DMS53 (cell line): ENCODE measurements at places on chromosomes 5 and 9.

GRCh38 chr5:139342423-139342723, 719 bp downstream of the PAIP2 start:
- DNase-seq = no peak

GRCh38 chr9:27391040-27391895, 94.3 kb upstream of the EQTN start:
- no peak for DNase-seq

- no peak for DNase-seq
Observed at GRCh38 chr5:133370904-133371303, 241.4 kb downstream of the FSTL4 start.

GRCh38 chr5:373710-374602, 52.4 kb downstream of the AHRR start:
- peak; percentile 97 for DNase-seq

GRCh38 chr9:123865226-123866000, 64.5 kb downstream of the DENND1A start:
- DNase-seq = no peak

DNA sequence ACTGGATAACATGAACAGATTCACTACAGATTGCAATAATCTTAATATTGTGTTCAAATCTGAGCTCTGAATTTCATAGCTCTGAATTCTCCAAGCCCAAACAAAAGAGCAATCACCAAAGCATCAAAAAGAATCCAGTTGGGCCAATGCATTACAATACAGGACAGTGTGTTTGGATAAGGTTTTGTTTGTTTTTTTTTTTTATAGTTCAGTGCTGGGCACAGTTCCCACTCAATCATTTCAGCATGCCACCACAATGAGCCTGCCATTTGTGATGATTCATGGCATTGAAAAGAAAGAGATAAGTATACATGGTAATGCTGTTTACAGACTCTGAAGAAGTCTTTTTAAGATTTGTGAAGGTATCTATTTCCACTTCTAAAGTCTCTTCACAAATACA, 1.7 kb upstream of the HTR1A start:
- peak; percentile 73 for DNase-seq

DNA sequence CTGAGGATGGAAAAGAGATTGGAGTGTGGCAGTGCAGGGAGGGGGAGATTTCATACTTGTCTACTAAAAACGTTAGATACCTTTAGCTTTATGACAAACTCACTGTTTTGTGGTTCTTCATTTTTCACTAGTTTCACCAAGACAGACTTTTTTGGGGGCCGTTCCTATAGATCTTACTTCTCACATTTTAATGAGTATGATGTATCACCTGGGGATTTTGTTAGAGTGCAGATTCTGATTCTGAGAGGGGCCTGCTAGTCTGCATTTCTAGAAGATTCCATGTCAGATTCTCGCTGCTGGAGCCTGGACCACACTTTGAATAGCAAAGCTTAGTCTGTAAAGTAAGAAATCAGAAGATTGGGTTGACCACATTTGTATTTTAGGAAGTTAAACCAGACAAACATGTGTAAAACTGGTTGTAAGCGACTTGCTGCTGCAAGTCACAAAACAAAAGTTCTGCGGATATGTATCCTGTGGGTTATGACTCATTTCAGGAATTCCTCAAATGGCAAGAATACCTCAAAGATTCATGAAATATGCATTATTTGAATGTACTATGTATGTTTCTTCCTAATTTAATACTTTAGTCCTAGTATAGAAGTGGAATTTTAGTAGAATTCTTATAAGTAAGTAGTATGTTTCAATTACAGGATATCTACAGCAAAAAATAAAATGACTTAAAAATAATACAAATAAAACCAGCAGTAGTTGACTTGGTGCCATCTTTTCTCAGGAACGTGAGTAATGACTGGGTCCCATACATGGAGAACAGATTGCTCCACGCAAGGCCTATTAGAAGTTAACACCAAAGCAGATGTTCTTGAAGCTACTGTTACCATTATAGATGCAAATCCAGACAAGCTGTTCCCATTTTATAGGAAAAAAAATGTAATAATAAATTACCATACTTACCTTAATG, 27.8 kb downstream of the NFIL3 start:
- DNase-seq = no peak

GRCh38 chr5:102974177-102974576, 145.8 kb downstream of the GIN1 start:
- DNase-seq = no peak

- DNase-seq = no peak
Observed at GRCh38 chr5:88436290-88436689, 167.6 kb upstream of the TMEM161B start.

DNA sequence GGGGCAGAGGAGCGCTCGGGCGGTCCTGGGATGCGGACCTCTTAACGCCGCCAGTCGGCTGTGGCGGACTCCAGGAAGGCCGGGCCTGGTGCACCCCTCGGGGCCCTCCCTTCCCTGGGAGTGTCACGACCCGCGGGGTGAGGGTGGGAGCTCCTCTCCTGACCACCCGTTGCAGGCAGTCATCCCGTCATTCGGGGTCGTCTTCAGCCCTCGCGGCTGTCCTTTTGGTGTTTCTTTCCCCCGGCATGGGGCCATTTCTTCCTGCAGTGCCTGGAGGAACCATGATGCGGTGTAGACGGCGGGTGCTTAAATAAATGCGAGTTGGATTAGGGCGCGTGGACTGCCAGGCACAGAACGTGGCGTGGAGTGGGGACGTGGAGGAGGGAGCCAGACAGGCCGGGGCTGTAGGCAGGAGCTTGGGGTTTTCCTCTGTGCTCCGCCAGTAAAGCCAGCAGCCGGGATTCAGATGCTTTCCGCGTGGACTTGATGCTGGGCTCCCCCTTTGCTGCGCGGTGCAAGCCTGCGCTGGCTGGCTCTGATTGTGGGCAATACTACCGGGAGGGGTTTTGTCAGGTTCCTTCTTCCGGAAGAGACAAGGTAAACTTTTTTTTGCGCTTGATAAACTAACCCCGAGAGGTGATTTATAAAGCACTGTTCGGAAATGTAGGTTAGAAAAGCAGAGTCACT, 868 bp downstream of the KDM4C start:
- DNase-seq = peak; percentile 77

DNA sequence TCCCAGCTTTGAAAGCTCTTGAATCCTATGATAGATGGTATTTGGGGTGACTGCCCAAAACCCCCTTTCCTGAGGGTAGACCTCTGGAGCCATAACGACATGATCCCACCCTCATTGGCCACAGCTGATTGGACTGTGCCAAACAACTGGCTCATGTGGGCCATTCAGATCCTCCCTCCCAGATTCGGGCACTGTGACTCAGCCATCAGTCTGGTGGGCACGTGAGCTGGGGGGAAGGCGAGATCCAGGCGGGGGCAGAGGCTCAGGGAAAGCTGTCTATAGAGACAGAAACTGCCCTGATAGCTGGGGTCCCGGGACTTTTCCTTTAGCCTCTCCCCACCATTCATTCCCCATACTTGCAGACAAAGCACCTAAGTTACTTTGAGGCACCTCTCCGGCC, 15.1 kb upstream of the NCS1 start:
- no peak for DNase-seq

DNA sequence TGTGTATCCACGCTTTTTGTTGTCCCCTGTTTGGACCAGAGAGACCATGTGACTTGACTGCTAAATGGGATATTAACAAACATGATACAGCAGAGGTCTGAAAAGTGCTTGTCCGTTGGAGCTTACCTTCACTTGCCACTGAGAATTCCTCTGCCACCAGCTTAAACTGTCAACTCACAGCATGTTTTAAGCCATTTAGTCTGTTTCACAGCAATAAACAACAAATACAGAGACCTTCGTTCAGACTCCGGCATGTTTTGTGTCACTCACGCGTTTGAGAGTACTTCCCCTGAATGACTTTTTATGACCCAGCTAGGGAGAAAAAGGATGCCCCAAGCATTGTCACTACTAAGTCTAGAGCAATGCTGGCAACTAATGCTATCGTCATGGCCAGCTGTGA, 173.8 kb downstream of the PTPRD start:
- no peak for DNase-seq

DNA sequence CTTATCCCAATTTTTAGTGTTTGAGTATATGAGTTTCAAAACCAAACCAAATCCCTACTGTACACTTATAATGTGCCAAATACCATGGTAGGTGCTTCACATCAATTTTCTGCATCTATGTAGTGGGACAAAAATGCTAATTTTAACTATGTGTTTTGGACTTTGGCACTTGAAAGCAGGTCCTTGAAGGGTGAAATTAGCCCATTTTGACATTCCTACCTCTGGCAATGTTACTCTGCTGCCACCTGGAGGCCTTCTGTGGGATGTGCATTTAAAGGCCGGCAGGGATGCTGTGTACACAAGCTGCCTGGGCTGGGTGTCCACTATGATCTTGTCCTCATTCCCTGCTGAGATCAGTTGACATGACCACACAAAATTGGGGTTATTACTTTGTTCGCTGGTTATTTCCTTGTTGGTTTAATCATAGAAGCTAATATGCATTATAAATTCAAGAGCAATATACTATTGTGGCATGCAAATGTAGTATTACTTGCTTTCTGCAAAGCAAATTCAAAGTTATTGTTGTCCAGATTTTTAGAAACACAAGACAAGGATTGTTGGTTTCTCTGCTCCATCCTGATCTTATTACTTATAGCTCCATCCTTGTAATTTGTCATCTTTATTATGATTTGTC, 166.8 kb downstream of the ARHGEF28 start:
- peak; percentile 77 for DNase-seq

DNA sequence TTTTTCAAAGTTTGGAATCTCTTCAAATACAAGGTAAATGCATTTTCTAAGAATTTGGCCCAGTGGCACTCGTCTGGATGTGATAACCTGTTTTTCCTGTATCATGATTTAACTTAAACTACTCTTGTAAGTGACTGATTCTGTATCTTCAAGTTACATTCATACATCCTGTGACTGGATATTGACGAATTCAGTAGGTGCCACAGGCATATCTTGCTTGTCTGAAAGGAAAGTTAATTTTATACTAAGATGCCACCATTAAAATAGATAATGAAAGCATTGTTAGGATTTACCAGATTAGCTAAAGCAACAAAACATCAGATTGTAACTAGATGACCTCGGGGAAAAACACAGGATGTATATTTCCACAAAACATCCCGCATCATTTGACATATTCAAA, 175.3 kb upstream of the ZNF608 start:
- DNase-seq = no peak
